ENCODE measurements at places on chromosomes 1 and 21.
A peak's percentile ranks its signal among the peaks of the same experiment; 100 is the strongest.

GRCh38 chr1:164667600-164667999 is 108.6 kb downstream of the PBX1 start:
- no peak for DNase-seq

GRCh38 chr1:15923241-15923640 is 52.7 kb downstream of the ZBTB17 start:
- DNase-seq, result peak; percentile 73

- DNase-seq, result no peak
These were observed 16.8 kb downstream of the LRP8 start for GRCh38 chr1:53310847-53311681.

GRCh38 chr1:39154553-39155421 is 49.7 kb upstream of the MACF1 start:
- DNase-seq, result peak; percentile 86

- no peak for DNase-seq
These were observed 196.4 kb downstream of the MIS18A start for GRCh38 chr21:32082466-32082865.

- DNase-seq, result no peak
These were observed 5.6 kb downstream of the GNG12 start for GRCh38 chr1:67827688-67828087.

GRCh38 chr1:12383786-12384185 is 154.0 kb downstream of the VPS13D start:
- DNase-seq, result peak; percentile 45

GRCh38 chr1:184970691-184971161 is 3.6 kb downstream of the NIBAN1 start:
- peak; percentile 83 for DNase-seq

- DNase-seq, result no peak
These were observed 56.1 kb upstream of the ZC3H11B start for GRCh38 chr1:219669042-219669441.

DNA sequence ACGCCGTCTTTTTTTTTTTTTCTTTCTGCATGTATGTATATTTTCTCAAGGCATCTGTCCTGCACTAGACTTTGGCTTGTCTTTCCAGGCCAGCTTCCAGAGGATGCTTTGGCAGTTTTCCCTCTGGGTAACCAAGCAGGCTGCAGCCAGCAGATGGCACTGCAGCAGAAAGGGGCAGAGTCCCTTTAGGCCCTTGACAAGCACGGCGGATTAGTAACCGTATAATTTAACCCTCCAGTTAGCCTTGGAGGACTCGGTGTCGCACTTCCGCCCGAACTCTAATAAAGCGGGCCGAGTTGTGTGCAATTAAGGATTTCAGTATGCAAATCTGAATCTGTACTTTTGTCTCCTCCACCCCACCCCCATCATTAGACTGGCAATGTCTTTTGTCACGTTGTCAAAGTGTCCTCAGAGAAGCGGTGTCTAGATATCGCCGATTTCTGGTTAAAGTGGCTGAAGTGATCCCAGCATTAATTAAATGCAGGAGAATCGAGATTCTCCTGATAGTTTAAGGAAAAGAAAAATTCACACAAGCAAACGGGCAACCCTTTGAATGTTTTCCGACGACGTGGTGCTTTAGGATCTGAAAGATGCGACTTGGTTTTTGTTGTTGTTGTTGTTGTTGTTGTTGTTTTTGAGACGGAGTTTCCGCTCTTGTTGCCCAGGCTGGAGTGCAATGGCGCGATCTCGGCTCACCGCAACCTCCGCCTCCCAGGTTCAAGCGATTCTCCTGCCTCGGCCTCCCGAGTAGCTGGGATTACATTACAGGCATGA is 1.1 kb upstream of the TMEM167B start:
- peak; percentile 61 for DNase-seq

DNA sequence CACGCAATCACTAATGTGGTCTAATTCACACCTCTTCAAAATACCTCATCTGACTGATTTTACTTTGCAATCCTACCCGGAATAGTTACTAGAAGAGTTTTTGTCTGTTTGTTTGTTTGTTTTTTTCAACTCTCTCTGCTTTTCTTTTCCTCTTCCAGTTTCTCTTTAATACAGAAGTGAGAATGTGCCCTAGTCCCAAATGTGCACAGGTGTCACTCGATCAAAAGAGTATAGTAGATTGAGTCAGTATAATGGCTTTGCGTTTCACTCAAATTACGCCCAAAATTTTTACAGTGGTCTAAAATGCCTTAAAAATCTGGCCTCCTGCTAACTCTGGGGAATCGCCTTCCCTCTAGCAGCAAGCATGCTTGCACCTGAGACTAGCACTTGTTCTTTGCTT is 1536.8 kb downstream of the KCNT2 start:
- DNase-seq, result no peak

DNA sequence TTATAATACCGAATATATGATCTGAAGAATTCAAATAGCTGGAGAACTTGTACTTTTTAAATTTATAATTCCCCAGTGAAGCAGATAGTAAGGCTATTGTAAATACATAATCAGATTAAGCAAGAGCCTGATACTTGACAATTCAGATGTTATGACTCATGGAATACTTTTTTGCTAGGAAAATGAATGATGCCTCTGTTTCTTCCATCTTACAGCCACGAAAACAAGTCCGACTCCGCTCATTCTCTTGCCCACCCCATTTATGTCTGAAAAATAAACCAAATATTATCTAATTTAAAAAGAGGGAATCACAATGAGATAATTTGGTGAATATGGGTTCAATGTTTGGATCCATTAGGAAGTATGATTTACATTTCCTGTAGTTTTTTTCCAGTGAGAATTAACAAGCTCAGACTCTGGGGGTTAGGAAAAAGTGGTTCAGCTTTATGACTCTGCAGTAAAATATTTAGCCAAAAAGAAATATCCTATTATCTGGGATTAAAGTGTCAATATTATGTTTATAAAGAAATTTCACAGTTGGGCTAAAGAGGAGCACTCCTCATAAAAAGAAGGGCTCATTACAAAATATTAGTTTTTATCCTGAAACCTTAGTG is 50.4 kb upstream of the DAB1 start:
- peak; percentile 75 for DNase-seq
